ENCODE measurements at places on chromosomes 12 and 14. TPM values are rescaled to one million over a fixed set of nuclear protein-coding genes. Genes with fewer than 3 reads are reported as not detected.

DNA sequence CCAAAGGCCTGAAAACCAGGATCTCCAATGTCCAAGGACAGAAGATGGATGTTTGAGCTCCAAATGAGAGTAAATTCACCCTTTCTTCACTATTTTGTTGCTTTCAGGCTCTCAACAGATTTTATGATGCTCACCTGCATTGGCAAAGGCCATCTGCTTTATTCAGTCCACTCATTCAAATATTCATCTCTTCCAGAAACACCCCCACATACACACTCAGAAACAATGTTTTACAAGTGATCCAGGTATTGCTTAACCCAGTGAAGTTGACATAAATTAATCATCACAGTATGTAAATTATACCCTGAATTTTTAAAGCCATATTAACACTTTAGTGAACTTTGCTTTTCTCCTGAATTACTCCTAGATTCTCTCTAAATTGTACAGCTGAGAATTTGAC lies 63.3 kb downstream of the DUSP6 start:
- DNase-seq, result no peak

DNA sequence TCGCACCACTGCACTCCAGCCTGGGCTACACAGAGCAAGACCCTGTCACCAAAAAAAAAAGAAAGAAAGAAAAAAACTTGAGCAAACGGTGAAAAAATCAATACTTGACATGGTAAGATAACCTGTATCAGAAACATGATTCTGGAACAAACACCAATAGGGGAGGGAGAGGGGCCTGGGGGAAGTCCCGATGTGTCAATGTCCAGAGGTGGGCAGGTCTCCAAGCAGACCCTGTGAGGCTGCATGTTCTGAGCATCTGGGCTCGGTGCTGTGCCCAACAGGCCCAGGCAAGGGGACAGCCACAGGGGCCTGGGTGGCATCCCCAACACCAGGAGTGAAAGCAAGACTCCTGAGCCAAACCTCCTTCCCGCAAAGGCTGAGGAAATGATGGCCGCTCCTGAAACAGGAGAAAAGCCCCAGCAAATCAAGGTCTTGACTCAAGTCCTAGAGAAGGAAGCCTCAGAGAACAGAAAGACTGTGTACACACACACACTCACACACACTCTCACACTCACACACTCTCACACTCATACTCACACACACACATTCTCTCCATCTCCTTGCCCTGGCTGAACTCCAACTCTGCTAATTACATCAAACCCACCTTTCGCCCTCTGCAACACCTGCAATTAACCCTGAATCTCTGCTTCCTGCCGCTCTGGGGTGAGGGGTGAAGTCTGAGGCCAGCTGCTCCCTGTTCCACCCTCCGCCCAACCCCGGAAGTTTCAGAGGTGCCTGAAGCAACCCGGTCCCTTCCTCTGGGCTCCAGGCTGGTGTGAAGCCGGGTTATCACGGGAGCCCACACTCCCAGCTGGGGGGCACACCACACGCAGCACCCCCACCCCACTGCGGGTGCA lies 20.4 kb downstream of the CCDC88C start:
- no peak for DNase-seq

DNA sequence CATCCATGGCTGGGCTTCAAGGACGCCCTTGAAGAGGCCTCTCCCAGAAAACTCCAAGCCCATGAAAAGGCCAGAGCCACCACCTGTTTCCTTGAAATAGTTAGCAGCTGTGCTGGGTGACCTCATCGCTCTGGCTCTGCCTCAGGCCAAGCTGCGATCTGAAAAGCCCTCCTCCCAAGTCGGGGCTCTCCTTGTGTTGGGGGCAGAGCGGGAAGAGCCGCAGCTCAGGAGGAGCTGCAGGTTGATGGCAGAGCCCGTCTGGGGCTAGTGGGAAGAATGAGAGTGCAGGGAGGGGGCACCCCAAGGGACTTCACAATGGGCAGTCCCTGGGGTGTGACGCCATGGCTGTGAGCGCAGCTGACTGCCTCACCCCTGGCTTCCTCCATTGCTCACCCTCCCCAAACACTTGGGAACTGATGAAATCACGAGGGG lies 50.0 kb upstream of the STON2 start:
- no peak for DNase-seq

GRCh38 chr12:127936463-127936862 lies 330.5 kb upstream of the TMEM132C start:
- no peak for DNase-seq

DNA sequence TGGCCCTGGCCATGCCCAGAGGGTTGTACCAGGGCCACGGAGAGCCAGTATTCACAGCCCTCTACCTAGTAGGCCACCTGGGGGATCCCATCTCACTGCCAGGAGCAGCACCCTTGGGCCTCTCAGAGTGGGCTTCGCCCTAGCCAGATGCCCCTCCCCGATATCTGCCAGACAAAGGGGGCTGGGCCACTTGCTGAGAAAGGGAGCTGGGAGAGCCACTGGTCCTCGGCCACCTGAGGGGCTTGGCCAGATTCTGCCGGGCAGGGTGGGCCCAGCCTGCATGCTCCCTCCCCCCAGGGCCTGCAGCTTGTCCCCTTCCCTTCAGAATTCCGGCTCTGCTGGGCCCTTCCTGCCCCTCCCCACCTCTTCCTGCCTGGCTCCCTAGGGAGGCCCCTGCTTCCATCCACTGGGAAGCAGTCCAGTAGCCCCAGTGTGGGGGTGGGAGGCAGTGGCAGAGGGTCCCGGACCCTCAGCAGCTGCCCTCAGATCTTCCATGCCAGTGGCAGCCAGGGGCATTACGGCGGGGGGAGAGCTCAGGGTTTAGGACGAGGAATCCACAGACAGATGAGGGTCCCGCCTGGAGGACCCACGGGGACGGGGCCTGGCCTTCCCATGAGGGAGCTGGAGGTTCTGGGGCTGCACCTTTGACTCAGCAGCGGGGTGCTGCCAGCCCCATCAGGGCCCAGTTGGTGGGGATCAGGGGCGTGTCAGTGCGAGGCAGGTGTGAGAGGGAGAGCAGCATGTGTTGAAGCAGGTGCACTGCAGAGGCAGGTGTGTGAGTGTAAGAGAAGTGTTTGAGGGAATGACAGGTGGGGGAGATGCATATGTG lies 2.4 kb downstream of the CRIP2 start:
- DNase-seq, result no peak

- DNase-seq, result no peak
Measured at GRCh38 chr12:100189636-100190394, 10.8 kb upstream of the ACTR6 start.

- no peak for DNase-seq
Measured at GRCh38 chr14:76770521-76771436, 9.5 kb downstream of the VASH1 start.

GRCh38 chr14:99874306-99874705 lies 81.1 kb downstream of the EML1 start:
- no peak for DNase-seq

- DNase-seq, result no peak
Measured at GRCh38 chr14:79424462-79424861, 786.8 kb downstream of the DIO2 start.

DNA sequence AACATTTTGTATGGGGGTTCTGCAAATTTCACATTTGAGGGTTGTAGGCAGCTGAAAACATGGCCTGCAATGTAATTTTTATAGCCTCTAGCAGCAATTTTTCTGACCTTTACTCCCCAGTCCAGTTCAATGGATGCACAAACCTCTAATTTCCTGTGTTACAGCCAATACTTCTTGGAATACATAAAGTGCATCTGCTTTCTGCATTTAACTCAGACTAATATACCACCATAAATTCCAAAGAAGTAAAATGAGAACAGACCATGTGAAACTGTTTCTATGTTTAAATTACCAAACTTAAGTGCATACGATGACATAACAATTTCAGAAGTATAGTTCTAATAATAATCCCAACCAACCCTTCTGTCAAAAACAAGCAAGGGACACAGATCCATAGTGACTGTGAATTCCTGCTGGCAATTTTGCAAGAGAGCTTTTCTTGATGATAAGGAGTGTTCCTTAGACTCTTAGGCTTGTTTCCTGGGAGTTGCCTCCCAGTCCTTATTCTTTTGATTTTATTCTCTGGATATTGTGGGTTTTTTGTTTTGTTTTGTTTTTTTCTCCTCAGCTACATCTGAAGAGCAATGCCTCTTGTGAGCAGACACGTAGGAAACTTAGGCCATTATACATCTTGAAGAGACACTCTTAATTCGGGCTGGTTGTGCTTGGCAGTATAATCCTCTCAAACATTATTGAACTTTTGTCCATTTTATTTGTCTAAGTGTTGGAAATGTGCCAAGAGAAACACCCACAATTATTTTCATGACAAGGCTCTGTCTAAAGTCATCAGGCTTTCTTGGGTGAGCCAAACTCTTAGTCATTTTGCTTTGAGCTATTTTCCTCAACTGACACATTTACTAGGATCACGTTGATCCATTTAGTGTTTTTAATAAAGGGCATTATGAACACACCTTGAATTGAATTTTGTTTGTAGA lies 51.3 kb upstream of the RERGL start:
- no peak for DNase-seq

DNA sequence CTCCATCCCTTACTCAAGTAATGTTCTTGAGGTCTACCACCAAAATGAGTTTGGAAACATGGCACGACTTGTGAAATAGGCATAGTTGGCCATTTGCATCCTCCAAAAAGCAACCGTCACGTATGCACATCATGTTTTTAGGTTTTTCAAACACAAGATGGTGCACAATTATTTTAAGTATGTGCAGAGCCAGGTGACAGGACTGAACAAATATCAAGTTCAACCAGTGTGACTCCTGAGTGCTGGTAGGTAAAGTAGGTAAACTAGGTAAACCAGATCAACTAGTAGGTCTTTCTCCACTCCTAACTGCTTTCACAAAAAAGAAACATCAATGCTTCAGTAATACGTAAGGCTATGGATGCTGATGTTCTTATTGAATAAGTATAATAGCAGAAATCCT lies 39.1 kb downstream of the FGD6 start:
- peak; percentile 71 for DNase-seq

DNA sequence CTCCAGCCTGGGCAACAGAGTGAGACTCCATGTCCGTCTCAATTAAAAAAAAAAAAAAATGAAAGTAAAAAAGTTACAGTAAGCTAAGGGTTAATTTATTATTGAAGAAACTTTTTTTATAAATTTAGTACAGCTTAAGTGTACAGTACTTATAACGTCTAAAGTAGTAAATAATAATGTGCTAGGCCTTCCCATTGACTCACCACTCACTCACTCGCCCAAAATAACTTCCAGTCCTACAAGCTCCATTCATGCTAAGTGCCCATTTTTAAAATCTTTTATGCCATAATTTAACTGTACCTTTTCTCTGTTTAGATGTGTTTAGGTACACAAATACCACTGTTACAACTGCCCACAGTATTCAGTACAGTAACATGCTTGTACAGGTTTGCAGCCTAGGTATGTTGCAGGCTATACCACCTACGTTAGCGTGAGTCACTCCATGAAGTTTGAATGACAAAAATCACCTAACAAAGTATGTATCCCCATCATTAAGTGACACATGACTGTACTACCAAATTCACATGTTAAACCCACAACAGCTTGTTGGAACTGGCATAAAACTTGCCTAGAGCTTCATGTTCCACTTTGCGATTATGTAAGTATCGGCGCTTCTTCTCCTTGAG lies 10.7 kb downstream of the KANSL2 start:
- no peak for DNase-seq

- DNase-seq, result no peak
Measured at GRCh38 chr14:74938531-74939495, 15.8 kb upstream of the RPS6KL1 start.

DNA sequence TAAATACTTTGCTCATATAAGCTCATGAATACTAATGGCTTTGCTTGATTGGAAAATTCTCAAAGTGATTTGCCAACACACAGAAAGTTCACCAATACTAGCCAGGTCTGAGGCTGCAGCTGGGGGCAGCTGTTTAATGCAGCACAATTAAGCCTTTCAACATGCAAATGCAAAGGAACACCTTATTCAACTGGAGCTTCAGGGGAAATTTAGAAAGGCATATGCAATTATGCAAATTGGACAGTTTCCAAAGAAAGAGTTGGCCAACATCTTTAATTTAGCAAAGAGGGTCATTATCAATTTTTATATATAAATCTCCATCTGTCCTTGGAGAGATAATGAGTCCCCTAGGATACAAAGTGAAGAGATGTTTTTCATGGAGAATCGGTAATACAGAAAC lies 40.2 kb upstream of the OTOGL start:
- DNase-seq, result no peak

DNA sequence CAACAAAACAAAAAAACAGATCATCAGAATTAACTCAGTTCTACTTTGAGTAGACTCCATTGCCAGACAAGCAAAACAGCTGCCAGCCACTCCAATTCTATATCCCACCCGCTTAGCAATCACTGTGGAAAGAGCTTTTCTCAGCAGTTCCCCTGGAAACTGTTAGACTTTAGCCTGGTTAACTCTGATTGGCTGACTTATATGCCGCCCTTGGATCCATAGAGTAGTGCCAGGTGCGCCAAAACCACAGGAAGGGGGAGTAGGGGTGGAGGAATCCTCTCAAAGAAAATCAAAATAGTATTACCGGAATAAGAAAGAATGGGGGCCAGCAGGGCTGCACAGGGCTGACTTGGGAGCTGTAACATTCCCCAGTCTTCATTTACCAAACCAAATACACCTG lies 5.4 kb upstream of the EML5 start:
- DNase-seq, result no peak

DNA sequence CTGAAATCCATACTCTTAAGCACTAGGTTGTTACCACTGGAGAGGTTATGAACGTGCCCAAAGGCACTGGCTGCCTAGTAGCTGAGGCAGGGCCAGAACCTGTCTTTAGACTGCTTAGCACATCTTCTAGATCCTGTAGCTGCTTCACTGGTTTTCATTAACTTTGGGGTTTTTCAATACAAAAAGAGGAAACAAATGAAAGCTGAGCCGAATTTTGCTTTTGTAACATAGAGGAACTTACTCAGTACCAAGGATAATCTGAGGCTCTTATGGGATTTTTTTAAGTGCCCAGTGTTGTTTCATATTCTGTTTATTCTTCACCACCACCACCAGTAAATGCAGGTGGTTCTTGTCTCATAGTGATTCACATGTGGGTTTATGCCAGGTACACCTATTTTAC lies 396.1 kb downstream of the RAD51B start:
- DNase-seq, result no peak

DNA sequence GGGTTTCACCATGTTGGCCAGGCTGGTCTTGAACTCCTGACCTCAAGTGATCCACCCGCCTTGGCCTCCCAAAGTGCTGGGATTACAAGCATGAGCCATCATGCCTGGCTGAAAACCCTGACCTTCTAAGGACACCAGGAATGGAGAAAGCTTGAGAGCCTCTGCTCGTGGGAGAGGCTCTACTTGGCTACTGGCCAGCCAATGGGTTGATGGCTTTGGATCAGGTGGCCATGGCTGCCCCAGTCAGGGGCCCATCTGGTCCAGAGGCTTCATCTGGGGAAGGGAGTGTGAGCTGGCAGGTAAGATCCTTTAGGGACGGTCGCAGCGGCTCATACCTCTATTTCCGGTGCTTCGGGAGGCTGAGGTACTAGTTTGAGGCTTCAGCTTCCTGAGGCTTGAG lies 42.5 kb upstream of the PPP1CC start:
- no peak for DNase-seq

GRCh38 chr12:7695566-7696197 lies at the start of gene GDF3:
Gene GDF3 (minus strand): TSS chr12:7695775. CDS start chr12:7695728, 47 bp downstream.
- no peak for DNase-seq

The ING4 gene
- 87.6 TPM for total RNA-seq

The ACOT6 gene
- total RNA-seq, result not detected

The B4GALNT1 gene
- total RNA-seq, result 17.9 TPM

The CIDEB gene
- not detected for total RNA-seq

The UNC79 gene
- 0.07 TPM for total RNA-seq

The SLC38A4 gene
- total RNA-seq, result not detected

The CCDC198 gene
- total RNA-seq, result not detected

The THAP2 gene
- total RNA-seq, result 4.0 TPM

The SDR39U1 gene
- total RNA-seq, result 14.8 TPM

The CPNE6 gene
- total RNA-seq, result not detected

The TEAD4 gene
- total RNA-seq, result 47.7 TPM
